ENCODE measurements at places on chromosomes 16 and 17. TPM values are rescaled to one million over a fixed set of nuclear protein-coding genes. Genes with fewer than 3 reads are reported as not detected.

Gene MYCBPAP
- 0.67 TPM for polyA plus RNA-seq

Gene WNT9B
- polyA plus RNA-seq, result not detected

Gene HOXB2
- polyA plus RNA-seq, result 1.7 TPM

Gene PPM1E
- polyA plus RNA-seq, result 0.04 TPM

Gene TP53TG3C
- not detected for polyA plus RNA-seq

Gene CFAP52
- 0.31 TPM for polyA plus RNA-seq

DNA sequence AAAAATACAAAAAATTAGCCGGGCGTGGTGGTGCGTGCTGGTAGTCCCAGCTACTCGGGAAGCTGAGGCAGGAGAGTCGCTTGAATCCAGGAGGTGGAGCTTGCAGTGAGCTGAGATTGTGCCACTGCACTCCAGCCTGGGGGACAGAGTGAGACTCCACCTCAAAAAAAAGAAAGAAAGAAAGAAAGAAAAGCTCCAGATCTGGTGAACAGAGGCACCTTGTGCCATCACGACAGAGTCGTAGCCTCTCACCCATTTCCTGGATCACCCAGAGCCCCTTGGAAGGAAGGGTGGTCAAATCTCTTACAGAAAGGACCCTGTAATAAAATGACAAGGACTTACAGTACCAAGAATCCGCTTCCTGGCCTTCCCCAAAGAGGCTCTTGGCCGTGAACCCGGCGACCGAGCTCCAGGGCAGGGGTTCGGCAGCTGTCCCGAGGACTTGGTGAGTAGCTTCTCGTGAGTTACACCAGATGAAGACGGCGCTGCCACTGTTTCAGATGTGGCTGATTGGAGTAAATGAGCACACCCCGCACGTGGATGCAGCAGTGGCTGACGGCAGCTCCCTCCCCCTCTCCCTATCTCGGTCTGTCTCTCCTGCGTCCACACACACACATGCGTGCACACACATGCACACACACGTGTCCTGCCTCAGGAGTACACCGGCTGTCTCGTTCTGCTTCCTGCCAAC lies 13.5 kb downstream of the LGALS3BP start:
- no peak for DNase-seq

DNA sequence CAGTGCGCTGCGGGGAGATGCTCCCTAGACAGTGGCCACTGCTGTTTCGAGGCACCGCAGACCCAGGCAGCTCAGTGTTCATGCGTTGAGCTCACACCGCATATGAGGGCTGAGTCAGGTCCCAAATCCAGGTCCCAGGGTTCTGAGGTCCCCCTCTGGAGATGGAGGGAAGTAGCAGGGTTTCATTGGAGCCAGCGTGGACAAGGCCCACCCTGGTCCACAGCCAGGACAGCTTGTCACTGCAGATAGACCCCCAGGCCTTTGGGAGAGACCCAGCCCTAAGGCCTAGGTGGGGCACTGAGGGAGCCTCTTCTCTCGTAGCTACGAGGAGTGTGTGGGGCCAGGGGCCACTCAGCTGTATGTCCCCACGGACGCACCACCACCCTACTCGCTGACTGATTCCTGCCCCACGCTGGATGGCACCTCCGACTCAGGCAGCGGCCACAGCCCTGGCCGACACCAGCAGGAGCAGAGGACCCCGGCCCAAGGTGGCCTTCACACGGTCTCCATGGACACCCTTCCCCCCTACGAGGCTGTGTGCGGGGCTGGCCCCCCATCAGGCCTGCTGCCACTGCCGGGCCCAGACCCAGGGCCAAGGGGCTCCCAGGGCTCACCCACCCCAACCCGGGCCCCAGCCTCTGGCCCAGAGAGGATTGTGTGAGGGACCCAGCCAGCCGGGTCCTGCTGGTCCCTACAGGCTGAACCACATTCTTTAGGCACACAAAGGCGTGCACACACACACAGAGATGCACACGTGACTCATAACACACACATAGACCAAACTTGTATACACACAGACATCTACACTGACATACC lies 53.4 kb downstream of the BEAN1 start:
- DNase-seq, result no peak

DNA sequence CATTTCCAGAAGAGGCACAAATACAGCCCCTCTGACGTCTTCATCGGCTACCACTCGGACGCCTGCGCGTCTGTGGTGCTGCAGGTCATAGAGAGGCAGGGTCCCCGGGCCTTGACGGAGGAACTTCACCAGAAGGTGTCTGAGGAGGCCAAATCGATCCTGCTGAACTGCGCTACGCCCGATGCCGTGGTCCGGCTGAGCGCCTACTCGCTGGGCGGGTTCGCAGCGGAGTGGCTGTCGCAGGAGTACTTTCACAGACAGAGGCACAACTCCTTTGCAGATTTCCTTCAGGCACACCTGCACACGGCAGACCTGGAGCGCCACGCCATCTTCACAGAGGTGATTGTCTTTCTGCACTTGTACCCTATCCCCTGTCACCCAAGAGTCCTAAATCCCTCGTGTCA lies 67.0 kb upstream of the ENDOV start:
- no peak for DNase-seq

DNA sequence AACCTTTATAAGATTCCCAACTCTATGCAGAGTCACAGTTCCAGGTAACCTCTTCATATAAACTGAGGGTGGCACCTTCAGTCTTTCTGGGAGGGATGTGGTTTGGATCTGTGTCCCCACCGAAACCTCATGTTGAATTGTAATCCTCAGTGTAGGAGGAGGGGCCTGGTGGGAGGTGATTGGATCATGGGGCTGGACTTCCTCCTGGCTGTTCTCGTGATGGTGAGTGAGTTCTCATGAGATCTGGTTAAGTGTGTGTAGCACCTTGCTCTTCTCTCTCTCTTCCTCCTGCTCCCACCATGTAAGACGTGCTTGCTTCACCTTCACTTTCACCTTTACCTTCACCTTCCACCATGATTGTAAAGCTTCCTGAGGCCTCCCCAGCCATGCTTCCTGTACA lies 30.5 kb downstream of the HS3ST2 start:
- no peak for DNase-seq

GRCh38 chr16:72877374-72878028 lies 170.4 kb downstream of the ZFHX3 start:
- peak; percentile 85 for DNase-seq

- no peak for DNase-seq
Observed at GRCh38 chr16:14121142-14121541, 50.0 kb downstream of the MRTFB start.

DNA sequence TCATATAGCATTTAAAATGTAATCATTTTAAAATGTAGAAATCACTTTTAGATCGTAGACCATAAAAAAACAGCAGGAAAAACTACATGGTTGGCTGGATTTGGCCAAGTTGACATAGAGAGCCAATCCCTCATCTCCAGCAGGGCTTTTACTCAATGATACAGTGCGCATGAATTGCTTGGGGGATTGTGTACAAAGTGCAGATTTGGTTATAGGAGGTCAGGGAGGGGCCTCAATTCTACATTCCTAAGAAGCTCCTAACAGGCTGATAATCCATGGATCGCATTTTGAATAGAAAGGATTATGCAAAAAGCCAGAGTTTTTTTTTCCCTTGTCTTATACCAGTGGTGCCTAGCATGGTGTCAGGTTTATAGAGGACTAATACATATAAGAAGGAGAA lies 445.1 kb downstream of the MAF start:
- no peak for DNase-seq

DNA sequence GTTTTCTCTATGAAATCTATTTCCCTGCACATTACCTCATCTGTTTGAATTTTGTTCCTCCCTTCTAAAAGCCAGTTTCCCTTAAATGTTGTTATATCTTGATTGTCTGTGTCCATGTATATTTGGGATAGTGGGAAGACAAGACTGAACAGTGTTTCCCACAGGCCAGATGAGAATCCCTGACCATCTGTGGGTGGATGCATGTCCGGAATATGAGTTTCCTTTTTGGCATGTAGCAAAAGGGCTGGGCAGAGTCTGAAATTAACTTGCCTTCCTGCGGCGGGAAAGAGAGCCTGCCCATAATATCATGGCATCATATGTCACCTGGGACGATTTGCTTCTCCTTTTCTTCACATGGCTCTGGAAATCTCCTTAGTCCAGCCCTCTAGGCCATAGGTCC lies 385.8 kb upstream of the MAF start:
- DNase-seq, result no peak

GRCh38 chr17:60744355-60744966 lies 66.8 kb downstream of the BCAS3 start:
- DNase-seq, result no peak

Data from BJ (cell line).